ENCODE measurements at places on chromosomes 12 and 14. TPM values are rescaled to one million over a fixed set of nuclear protein-coding genes. Genes with fewer than 3 reads are reported as not detected.

SAMD15 gene
- 0.77 TPM for polyA plus RNA-seq

INHBE gene
- not detected for polyA plus RNA-seq

BIN2 gene
- not detected for polyA plus RNA-seq

PARPBP gene
- polyA plus RNA-seq: 3.7 TPM

PLBD1 gene
- 13.4 TPM for polyA plus RNA-seq

DNA sequence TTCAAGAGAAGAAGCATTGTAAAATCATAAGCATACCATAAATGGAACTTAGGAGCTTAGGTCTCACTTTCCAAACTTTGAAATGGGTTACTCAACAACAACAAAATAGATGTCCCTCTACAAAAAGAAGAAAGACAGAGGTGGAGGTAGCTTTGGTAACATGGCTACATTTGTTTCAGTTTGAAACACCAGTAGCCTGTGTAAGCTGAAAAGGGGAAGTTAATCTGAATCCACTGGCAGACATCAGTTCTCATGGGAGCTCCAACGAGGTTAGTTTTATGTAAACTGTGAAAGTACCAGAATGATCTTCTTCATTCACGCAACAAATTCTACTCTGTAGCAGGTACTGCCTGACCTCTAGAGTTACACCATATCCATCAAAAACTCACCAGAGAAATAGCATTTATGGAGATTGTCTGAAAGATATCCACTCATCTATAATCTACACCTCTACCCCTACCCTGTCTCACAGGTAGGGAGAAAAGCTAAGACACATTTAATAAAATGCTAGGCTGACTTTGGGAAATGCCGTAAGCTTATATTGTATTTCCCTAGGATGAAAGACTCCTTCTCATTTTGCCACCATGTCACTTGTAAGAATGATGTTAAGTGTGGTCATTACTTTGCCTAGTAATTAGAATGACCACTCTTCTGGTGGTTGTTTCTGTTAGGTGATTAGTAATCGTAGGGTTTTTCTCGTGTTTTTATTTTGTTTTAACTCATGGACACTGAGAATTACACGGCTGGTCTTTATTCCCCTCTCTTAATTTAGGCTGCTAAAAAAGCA, 224.1 kb downstream of the ASCL1 start:
- no peak for DNase-seq

DNA sequence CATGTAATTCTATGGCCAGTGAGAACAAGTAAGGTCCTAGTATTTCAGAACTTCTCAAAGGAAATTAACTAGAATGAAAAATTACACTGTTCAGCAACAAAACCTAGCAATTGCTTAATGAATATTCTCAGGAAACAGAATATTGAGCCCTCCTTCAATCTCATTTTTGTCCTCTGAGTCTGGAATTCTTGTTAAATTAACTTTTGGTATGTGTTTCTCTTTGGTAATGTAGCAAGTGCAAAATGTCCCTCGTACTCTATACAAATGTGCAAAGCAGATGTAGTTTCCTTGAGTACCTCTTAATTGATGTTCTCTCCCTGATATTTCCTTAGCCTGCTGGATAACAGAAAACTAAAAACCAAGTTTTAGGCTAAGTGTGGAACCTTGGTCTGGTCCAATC, 190.8 kb upstream of the CNOT2 start:
- DNase-seq: no peak

DNA sequence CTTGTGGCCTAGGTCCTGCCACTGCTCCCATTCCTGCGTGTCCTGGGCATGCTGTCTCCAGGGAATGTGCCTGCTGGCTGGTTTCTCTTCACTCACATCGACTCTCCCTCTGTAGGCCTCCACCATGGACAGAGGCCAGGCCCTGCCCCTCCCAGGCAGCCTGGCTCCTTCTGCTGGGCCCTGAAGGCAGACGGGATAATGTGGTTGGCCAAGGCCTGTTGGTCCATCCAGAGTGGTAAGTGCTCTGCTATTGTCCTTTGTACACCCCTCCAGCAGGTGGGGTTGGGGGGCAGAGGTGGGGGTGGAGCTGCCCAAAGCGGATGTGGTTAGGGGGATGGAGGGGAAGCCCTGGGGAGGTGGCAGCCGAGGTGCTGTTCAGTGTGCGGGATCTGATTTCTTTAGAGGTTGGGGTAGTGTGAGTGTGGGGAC, 9.5 kb upstream of the NR4A1 start:
- DNase-seq: no peak

GRCh38 chr14:80152166-80152565, 59.1 kb downstream of the DIO2 start:
- no peak for DNase-seq

GRCh38 chr12:3565985-3566384, 75.0 kb downstream of the PRMT8 start:
- DNase-seq: no peak

GRCh38 chr12:115840159-115840558, 437.3 kb downstream of the MED13L start:
- no peak for DNase-seq

DNA sequence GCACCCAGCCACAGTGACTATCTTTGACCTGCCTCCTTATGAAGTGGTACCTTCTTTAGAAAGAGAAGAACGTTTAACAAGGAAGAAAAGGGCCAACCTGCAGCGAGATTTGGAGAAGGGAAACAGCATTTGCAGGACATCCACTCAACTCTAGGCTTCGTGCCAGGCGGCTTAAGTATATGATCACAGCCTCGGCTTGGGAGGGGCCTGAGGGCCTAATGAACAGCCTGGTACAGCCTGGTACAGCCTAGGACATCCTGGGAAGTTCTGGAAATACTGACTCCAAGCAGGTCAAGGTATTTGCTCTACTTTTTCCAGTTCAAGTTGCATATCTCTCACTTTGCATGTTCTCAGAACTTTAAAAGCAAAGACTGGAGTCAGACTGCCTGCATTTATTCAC, 16.1 kb downstream of the HCAR2 start:
- DNase-seq: no peak
